ENCODE measurements at places on chromosomes 2 and 18.

DNA sequence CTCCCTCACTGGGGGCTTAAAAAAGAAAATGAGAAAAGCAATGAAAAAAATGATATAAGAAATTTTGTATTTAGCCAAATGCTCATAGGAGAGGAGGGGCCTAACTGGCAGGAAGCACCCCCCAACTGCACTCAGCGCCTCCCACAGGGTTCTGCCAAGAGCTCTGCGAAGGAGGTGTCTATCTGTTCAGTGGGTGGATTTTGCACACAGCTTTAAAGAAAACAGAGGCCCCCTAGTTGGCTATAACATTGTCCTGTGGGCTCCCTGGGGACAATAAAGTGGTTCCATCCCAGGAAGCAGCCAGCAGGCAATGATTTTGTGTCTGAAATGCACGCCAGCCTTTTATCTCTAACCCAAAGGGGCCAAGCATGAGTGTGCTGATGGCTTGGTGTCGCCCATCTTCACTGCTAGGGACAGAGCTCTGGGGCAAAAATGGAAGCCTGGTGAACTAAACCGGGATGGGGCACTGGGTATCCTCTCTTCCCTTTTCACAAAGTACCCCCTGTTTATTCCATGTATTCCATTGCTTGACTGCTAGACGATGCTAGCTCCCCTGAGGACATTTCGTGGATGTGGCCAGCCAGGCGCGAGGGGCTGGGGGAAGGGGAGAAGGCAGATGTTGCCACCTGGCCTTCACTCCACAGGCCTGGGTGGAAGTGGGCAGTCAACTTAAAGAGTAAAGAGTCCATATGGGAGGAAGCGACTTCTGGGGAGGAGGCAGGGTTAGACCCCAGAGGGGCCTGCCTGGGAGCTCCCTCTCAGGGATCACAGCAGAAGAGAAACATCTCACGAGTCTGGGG, 205.7 kb downstream of the CYP26B1 start:
- no peak for DNase-seq

DNA sequence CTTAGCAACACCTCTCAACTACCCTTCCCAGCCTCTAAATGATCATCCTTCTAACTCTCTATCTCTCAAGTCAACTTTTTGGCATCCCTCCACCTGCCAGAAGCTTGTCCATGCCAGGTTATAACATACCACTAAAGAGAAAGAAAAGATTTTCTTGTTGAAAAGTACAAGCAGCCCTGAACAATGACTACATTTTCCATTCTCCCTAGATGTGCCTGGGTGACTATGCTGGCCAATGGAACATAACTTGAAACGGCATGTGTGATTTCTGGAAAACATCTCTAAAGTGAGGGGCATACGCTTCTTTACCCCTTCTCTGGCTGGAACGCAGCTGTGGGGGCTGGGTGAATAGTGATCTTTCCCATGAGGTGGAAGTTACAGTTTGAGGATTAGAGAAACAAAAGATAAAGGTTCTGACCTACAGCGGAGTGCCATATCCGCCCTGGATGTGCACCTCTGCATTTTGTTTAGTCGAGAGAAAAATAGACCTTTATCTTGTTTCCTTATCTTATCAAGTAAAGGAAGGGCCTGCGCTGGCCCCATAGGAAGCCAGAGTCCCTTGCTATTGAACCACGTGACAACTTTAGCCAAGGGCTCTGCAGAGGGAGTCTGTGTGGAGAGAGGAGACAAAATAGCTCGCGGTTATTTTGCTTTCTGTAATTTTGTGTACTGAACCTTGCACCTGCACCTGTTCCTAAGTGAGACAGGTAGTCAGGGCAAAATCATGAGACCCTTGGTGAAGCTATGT, 436.8 kb downstream of the TGIF1 start:
- no peak for DNase-seq

- DNase-seq: no peak
Measured at GRCh38 chr18:4450065-4450658, 4.9 kb downstream of the DLGAP1 start.

DNA sequence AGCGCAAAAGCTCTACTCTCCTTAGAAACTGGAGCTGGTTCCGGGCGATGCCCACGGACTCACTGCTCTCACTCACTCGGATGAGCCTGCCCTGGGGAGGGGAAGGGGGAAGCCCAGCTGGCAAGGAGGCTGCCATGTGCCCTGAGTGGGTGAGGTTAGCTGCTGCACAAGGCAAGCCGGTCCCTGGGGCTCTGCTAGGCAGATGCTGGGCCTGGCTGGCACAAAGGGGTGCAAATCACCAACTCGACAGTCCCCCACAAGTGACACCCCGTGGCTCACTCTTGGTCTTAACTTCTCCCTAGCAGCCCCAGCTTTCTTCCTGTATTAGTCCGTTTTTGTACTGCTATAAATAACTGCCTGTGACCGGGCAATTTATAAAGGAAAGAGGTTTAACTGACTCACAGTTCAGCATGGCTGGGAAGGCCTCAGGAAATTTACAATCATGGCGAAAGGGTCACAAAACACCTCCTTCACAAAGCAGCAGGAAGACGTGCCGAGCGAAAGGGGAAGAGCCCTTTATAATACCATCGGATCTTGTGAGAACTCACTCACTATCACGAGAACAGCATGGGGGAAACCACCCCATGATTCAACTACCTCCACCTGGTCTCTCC, 33.2 kb downstream of the ADCY3 start:
- DNase-seq: peak; percentile 83

- no peak for DNase-seq
Measured at GRCh38 chr2:217904614-217904965, 98.2 kb downstream of the TNS1 start.

DNA sequence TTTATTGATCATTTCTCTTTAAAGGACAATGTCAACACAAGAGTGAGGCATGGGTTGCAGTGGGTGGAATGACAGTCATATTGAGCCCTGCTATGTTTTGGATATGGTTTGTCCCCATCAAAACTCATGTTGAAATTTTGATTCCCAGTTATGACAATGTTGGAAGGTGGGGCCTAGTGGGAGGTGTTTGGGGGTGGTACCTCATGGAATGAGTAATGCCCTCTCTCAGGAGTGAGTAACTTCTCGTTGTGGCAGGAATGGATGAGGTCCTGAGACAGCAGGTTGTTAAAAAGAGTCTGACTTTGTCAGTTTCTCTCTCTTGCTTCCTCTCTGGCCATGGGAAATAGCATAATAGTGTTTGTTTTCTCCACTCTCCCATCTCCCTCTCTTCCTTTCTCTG, 345.3 kb downstream of the DCC start:
- no peak for DNase-seq

DNA sequence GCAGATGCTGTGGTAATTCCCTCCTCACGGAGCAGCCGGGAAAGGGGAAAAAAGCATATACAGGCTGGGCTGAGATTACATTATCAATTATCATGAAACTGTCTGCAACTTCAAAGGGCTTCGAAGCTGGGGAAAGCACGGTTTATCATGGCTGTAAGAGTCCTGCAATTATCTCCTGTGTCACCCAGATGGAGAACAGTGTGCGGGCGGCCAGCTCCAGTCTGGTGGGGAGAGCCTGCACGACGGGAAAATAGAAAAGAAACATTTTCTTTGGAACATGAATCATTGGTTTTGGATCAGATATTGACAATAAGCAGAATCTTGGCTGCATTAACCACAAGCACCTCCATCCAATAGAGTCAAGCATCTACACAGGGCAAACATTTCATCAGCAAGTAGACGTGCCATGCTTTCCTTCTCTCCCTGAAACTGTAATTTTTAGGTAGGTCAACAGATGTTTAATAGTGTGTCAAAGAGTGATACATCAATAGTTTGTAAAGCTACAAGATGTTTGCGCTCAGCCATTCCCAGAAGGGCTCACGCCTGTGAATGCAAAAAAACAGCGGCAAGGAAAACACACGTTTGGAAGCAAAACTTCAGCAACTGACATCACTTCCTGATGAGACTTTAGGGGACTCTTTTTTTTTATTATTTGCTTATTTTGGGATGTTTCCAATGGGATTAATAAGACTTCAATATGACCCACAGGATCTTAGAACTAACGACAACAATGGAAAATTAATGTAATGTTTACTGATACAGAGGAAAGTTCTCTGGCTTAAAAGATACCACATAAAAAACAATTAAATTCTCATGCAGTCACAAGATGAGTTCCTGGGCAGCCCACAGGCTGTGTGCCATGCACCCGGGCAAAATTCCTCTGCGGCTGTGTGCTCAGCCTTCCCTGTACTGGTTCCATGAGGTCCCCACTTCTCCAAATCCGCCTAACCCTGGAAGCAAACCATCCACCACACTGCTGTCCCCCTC, 111.0 kb upstream of the SALL3 start:
- no peak for DNase-seq

GRCh38 chr2:140808820-140809219, 1322.0 kb downstream of the LRP1B start:
- no peak for DNase-seq

DNA sequence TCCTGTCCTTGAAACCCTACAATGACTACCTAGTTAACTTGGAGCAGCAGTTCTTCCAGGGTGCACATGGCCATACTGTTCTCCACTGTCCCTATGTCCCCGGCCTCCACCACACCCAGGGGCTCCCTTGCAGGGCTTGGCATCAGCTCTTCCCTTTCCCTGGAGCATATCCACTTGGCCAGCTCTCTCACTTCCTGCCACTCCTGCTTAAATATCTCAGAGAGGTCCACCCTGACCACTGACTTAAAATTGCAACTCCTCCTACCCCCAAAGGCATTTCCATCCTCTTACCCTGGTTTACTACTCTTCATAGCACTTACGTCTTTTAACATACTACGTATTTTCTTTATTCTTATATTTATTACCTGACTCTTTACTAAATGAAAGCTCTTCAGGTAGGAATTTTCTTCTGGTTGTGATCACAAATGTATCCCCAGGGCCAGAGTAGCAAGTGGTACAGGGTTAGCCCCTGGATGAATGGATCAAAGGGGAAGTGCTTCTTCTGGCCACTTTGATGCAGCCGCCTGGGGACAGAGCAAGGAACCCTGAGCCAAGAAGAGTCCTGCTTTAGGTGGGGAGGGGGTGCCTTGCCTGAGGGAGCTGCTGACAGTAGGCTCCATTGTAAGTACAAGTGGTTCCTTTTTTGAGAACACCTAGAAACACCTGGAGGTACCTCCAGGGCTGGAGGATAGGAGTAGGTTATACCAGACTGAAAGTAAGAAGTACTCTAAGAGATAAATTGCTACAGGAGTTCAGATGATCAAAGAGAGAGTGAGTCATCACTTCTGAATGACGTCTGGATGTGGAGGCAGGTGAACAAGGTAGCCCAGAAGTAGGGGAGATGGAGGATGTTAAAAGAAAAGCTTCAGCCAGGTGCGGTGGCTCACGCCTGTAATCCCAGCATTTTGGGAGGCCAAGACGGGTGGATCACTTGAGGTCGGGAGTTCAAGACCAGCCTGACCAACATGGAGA, 82.2 kb downstream of the SOCS6 start:
- DNase-seq: no peak

GRCh38 chr2:229708335-229708734, 6.0 kb downstream of the DNER start:
- no peak for DNase-seq

DNA sequence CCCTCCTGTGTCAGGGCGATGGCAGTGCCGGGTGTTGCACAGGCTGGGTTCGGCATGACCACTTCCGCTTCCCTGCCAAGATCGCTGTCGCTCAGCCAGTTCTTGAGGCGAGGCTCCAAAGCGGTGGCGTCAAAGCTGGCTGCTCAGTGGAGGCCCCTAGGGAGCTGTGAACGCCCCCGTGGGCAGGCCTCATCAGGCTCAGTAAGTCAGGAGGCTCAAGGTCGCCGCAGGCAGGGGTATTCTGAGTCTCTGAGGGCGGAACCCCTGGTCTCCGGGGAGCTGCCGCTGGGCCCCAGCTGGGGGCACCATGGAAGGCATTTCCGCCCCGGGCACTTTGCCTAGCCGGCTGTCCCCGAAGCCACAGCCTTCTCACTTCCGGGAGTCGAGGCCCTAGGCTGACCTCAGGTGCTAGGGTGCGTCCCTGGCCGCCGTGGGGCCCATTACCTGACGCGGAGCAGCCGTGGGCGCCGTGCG, 210.4 kb downstream of the SOCS6 start:
- DNase-seq: no peak

GRCh38 chr2:10169053-10169578, 46.6 kb downstream of the RRM2 start:
- DNase-seq: no peak

- DNase-seq: no peak
Measured at GRCh38 chr18:58396144-58396543, 232.7 kb downstream of the ALPK2 start.

DNA sequence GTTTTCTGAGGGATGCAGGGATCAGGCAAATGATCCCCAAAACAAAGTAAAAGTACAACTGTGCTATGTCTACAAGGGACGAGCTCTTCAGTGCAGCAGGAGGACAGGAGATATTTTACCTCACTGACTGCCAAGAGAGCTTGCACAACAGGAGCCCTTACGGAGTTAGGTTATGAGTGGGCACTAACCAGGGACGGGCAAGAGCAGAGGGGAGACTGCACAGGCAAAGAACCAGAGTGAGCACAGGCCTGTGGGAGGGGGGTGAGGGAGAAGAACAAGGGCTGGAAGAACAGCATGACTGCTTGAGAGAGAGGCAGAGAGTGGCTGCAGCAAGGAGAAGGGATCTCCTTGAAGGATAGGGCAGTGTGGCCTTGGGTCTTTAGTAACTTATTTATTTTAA, 101.1 kb upstream of the PID1 start:
- no peak for DNase-seq

DNA sequence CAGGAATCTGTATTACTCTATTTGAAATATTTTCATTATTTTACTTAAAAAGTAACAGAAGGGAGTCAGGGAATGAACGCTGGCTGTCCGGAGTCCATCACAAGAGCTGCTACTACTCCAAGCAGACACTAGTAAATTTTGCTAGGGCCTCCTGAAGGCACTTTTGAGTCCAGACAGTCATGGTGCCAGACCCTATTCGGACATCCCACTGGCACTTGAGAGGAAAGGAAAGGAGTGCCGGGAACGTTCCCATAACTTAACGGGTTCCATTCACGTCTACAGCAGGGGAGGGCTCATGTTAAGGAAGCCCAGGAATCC, 563 bp upstream of the GMCL1 start:
- no peak for DNase-seq

- DNase-seq: peak; percentile 7
Measured at GRCh38 chr2:227482638-227483340, 10.8 kb downstream of the AGFG1 start.

- no peak for DNase-seq
Measured at GRCh38 chr2:166841679-166842078, 46.6 kb upstream of the XIRP2 start.

- DNase-seq: no peak
Measured at GRCh38 chr18:57150081-57150480, 3.2 kb downstream of the BOD1L2 start.

DNA sequence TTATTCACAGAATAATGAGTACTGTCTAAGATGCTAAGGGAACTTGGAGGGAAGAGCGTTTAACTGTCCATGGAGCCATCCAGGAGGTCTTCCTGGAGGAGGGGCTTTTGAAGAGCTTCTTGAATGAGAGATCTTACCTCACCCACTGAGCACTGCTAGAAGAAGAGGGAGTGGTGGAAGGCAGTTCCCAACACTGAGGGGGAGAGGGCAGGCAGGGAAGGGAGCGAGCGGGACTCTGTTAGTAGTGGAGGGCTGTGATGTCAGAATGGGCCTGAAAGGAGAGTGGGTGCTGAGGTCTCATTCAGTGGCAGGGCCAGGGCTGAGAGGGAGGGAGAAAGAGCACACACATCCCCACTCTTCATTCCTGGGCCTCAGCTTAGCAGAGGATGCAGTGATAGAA, 65.0 kb downstream of the NCK2 start:
- DNase-seq: no peak

- no peak for DNase-seq
Measured at GRCh38 chr2:42929546-42930024, 137.2 kb upstream of the HAAO start.

GRCh38 chr2:118292991-118293390, 204.7 kb downstream of the INSIG2 start:
- no peak for DNase-seq

- no peak for DNase-seq
Measured at GRCh38 chr2:228559774-228560415, 378.4 kb upstream of the SPHKAP start.

Measured in GDM1 (cell line).